CD8-positive, alpha-beta memory T cell (primary cell): ENCODE measurements at places on chromosomes 11 and 22.
A peak's percentile ranks its signal among the peaks of the same experiment; 100 is the strongest.

DNA sequence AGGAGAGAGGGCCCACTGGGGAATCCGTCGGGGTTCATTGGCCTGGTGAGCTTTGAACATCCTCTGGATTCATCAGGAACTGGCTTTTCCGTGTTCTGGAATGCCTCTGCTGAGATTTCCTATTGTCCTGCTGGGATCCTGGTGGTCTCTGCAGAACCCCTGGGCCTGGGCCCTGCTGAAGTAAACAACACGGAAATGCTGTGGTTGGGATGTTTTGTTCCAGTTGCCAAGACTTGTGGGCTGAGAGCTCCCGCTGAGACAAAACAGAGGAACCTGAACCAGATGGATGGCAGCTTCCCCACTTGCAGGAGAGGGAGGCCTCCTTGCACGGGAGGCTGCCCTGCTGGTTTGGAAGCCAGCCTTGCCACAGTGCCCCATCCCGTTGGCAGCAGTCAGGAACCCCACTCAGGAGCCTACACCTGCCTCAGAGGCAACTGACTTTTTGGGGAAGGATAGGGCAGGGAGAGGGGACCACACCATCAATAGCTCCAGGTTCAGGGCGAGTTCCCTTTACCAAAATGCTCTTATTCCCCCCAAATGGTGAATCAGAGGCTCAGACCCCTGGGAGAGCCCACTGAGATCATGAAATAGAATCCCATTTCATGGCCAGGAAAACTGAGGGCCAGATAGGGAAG is 60.7 kb downstream of the LRRC32 start:
- DNase-seq, result no peak

GRCh38 chr22:17140826-17141766 is 18.0 kb downstream of the HDHD5 start:
- DNase-seq, result no peak

DNA sequence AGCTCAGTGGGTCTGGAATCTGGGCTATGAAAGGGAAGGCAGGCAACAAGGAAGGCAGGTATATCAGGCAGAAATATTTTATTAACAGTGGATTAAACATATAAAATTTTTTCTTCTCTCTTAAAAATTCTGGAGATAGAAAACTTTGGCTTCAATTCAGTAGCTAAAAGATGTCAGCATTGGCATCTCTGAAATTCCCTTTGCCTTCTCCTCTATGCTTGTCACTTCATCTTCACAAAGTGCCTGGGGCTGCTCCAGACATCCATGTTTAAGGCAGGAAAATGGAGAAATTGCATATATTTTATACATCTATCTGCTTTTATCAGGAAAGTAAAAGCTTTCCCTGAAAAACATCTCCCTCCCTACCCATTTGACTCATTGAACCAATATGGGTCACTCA is 894.1 kb upstream of the API5 start:
- no peak for DNase-seq

DNA sequence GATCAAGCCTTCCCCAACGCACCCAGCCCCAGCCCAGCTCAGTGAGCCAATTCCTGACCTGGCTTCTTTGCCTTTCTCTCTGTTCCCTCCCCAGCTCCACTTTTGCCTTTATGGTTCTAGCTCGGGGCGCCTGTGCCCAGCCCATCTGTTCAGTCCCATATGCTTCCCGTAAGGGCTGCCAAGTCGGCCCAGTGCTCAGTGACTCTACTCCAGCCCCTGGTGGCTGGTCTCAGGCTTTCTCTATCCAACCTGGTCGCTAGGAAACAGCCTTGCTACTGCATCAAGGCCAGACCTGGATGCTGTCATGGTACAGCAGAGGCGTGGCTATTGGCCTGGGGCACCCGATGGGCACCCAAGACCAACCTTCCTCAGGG is 178.0 kb downstream of the DSCAML1 start:
- DNase-seq, result no peak

- DNase-seq, result no peak
Observed at GRCh38 chr22:23082534-23083314, 12.4 kb downstream of the GNAZ start.

DNA sequence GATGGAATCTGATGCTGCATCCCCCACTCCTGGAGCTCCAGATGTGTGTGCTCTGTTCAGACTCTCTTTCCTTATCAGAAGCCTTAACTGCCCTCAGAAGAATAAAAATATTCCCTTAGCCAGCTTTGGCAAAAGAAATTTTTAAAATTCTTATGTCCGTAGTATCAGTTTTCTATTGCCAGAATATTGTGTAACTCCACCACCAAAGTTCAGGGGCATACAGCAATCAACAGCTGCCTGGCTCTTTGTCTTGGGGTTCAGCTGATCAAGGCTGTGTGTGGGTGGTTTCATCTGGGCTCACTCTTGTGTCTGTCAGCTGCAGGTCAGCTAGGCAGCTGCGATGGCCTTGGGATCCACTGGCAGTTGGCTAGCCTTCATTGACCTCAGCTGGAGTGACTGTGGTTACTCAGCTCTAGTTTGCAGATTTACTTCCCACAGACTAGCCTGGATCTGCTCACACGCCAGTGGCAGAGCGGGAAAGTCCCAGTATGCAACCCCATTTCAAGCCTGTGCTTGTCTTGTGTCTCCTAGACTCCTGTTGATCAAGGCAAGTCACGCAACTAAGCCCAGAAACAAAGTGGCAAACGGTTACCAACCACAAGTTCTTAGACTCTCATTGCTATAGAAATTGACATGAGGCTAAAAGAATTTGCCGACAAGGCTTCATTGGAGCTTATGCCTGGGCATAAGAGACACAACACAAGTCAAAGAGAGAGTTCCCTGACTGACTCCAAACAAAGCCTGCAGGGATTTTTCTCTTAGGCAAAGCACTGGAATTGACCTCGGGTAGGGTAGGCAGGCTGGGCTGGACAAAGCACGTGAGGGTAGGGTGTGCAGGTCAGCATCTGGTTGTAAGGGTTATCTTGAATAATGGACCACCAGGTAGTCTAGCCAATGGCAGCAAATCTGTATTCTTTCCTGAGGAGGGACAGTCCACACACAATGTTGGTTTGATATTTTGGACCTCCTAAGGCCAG is 7.5 kb downstream of the TMEM138 start:
- DNase-seq, result no peak

GRCh38 chr11:45273509-45273908 is 12.6 kb downstream of the SYT13 start:
- no peak for DNase-seq

DNA sequence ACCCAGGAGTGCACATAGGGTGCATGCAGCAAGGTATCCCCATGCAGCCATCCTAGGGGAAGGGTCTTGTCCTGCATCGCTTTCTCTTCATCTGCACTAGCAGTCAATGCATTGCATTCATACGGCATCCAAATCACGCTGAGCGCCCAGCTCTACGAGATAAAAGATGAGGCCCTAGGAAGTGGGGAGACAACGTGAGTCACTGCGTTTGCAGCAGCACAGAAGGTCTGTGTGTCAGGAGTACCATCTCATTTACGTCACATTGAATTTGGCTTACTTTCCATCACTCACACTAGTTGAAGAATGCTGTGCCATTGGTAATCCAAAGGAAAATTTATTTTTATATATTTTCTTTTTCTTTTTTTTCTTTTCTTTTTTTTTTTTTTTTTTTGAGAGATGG is 2.5 kb upstream of the ST14 start:
- DNase-seq, result no peak

GRCh38 chr22:28505416-28506149 is 174.1 kb downstream of the TTC28 start:
- no peak for DNase-seq

- no peak for DNase-seq
Observed at GRCh38 chr11:3685923-3686322, 14.7 kb upstream of the CHRNA10 start.

GRCh38 chr11:15602047-15602446 is 487.3 kb downstream of the INSC start:
- no peak for DNase-seq

- DNase-seq, result no peak
Observed at GRCh38 chr11:28596816-28597215, 488.6 kb downstream of the METTL15 start.

DNA sequence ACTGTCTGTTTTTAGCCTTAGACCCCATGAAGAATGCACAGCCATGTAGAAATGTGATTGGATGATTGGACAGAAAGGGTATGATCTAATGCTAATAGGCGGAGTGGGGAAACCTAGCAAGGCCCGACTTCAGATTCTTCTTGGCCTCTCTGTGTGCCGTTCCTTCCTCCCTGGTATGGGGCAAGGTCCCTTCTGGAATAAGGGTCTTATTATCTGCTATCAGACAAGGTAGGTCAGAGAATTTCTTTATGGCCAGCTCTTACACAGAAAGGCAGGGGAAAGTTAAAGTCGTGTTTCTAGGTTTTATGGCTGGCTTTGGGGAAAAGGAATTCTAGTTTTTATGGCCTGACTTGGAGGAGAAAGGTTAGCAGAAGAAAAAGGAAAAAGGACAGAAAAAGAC is 30.6 kb downstream of the DBX1 start:
- DNase-seq, result no peak

DNA sequence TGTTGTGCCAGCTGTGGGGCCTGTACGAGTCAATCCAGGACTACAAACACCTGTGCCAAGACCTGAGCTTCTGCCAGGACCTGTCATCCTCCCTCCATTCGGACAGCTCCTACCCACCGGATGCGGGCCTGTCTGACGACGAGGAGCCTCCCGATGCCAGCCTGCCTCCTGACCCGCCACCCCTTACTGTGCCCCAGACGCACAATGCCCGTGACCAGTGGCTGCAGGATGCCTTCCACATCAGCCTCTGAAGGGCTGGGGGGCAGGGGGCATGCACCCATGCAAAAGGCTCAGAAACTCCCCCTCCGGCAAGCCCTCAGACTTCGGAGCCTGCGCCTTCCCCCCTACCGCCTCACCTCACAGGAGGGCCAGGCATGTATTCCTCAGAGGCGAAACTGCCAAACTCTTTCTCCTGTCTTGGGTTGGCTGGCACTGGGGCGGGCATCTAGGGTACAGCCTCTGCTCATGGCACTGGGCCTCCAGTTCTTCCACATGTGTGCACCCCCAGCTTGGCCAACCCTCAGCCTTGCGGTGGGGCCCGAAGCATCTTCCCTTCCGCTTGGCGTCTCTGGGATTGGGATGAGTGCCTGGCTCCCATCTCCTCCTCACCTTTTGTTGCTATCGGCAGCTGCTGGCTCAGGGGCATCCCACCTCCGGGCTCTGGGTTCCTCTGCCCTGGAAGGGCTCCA is 1.2 kb downstream of the FAM89B start:
- no peak for DNase-seq

DNA sequence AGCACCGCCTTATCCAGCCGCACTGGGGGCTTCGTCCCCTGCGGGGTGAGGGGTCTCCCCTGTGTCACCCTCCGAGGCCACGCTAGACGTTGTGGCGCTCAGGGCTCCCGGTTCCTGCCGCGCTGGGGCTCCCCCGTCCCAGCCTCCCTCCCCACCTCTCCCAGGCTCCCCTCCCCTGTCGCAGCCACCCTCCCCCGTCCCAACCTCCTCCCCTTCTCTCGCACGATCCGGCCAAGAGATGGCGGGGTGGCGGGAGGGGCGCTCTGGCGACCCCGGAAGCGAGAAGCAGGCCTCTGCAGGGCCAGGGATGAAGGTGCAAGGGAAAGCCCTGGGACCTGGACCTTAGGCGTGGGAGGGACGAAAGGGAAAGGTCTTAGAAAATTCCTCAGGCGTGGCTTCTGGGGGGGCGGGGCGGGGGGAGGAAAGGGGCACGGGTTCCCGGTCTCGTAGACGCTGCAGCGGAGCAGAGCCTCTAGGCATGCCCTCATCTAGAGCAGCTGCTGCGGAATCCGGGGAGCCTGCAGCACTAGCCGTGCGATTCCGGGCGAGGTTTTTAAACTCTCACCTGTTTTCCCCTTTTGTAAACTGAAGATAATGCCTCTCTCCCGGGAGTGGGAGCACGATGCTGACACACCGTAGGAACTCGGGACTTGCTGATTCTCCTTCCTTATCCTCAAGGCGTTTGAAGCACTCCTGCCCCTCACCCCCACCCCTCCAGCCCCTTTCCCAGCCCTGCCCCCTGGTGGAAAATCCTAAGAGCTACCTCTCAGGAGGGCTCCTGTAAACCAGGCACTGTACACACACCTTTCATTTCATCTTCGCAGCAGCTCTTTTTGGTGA is 14.4 kb downstream of the KCNJ5 start:
- DNase-seq, result peak; percentile 56

- no peak for DNase-seq
Observed at GRCh38 chr22:28332410-28332809, 347.2 kb downstream of the TTC28 start.

- DNase-seq, result no peak
Observed at GRCh38 chr11:20125927-20126326, 34.3 kb downstream of the DBX1 start.

DNA sequence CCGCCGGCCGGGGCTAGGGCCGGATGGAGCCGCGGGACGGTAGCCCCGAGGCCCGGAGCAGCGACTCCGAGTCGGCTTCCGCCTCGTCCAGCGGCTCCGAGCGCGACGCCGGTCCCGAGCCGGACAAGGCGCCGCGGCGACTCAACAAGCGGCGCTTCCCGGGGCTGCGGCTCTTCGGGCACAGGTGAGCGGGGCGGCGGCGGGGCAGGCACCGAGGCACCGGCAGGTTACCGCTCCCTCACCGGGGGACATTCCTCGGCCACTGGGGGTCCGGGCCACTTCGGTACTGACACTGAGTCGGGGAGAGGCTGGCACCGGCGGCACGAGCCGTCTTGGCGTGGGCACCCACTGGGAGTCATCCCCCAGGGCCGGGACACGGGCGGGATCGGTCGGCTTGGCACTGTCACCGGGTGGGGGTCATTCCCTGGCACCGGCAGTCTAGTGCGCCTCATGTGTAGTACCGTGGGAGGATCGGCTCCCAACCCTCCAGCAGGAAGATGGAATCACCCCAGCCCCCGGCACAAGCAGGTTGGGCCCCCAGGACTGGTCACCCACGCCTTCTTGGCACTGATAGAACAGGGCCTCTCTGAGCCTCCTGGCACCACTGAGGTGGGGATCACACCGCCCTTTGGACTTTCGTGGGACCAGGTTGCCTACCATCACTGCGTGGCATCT is 511 bp downstream of the DGKZ start:
- DNase-seq, result no peak

GRCh38 chr11:120185706-120186455 is 25.0 kb upstream of the OAF start:
- no peak for DNase-seq

GRCh38 chr22:37501610-37502341 is 15.6 kb upstream of the MFNG start:
- DNase-seq, result no peak

GRCh38 chr11:25065746-25066145 is 568.9 kb downstream of the LUZP2 start:
- DNase-seq, result no peak

GRCh38 chr22:23824476-23825245 is 14.1 kb downstream of the DERL3 start:
- DNase-seq, result no peak

GRCh38 chr11:57322256-57323166 is 2.2 kb downstream of the TNKS1BP1 start:
- DNase-seq, result no peak

GRCh38 chr11:123194337-123195187 is 486 bp downstream of the CLMP start:
- no peak for DNase-seq

DNA sequence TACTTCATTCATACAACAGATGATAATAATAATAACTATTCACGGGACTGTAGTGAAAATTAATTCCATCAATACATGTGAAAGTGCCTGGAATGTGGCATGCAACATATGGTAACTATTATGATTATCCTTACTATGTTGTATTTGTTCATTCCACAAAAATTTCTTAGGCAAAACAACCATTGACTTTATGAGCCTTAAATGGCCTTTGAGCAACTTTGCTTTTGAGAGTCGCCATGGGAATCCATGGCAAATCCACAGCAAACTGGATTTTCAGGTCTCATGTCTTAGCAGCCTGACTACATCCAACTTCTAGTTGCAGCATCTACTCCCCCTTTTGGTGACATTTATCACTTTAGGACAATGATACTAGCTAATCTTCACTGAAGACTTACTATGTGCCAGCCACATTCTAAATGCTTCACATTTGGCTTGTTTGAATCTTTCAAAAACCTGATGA is 56.8 kb downstream of the SLC1A2 start:
- DNase-seq, result no peak
